ENCODE measurements at places on chromosomes 7 and 10.

DNA sequence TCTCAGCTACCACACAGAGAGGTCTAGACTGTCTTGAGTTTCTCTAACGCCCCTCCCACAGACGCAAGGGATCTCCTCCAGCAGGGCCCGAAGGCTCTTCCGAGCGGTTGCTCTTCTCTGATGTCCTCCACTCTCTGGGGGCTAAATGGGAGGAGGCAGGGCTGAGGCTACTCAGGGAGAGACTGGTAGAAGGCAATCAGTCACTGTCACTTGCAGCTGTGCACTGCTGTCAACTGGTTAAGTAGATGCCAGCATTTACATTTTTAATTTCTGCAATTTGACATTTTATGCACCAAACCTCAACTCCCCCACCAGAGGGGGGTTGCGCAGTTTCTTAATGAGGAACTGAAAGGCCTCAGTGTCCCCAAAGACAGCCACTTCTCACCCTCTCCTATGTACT lies 442.8 kb downstream of the PLXNA4 start:
- DNase-seq = no peak

- DNase-seq = no peak
These were observed 9.4 kb upstream of the ZWINT start for GRCh38 chr10:56370217-56371113.

DNA sequence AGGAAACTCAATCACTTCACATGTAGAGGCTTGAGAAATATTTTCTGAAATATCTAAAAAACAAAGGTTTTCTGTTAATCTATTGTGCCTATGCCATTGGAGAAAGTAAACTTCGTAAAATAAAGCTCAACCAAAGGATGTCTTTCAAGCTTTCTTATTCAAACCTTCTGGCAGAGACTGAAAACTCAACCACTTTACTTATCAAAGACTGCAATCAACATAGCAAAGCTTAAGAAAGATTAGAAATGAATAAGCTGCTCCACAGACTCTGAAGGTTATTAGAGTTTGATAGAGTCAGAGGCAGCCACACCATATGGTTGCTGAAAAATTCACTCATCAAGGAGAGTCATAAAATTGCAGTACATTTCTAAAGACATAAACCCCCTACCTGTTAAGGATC lies 245.8 kb upstream of the MEOX2 start:
- DNase-seq = no peak

DNA sequence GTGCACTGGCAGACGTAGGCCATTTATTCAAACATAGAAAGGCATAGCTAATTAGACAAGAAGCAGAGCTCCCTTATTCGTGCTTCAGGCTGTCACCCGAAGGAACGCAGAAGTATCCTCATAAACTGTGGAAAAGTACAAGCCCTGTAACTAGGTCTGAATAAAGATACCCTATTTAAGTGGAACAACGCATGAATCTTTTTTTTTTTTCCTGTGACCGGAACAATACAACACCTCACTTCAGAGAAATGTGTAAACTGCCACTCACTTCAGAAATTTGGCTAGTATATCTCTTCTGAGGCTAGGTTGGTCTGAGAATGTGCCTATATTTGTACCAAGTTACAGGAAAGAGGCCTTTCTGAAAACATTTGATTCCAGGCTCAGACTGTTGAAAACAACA lies 8.0 kb upstream of the CSTF2T start:
- no peak for DNase-seq

GRCh38 chr7:19056305-19056704 lies 61.1 kb downstream of the TWIST1 start:
- DNase-seq = no peak

DNA sequence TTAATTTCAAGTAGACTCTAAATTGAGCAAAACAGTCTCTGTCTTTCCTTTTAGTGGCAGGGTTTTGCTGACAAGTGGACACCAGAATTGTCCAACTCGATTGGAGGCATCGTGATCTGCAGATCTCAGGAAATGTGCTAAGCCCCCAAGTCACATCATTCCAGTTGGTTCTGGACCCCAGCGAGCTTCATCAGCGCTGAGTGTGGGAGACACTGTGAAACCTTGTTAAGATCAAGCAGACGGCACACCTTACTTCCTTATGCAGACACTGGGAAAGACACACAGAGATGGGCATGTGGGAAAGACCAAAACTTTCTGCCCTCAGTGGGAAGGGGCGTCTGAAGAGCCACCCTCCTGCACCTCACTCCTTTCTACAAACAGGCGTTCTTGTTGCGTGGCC lies 440.8 kb downstream of the GLRX3 start:
- DNase-seq = no peak

- DNase-seq = no peak
These were observed 406.7 kb downstream of the PARD3 start for GRCh38 chr10:34408381-34408780.

GRCh38 chr10:86400705-86401587 lies 34.4 kb upstream of the GRID1 start:
- DNase-seq = no peak

GRCh38 chr10:79627075-79627474 lies 16.3 kb downstream of the SFTPA1 start:
- no peak for DNase-seq

DNA sequence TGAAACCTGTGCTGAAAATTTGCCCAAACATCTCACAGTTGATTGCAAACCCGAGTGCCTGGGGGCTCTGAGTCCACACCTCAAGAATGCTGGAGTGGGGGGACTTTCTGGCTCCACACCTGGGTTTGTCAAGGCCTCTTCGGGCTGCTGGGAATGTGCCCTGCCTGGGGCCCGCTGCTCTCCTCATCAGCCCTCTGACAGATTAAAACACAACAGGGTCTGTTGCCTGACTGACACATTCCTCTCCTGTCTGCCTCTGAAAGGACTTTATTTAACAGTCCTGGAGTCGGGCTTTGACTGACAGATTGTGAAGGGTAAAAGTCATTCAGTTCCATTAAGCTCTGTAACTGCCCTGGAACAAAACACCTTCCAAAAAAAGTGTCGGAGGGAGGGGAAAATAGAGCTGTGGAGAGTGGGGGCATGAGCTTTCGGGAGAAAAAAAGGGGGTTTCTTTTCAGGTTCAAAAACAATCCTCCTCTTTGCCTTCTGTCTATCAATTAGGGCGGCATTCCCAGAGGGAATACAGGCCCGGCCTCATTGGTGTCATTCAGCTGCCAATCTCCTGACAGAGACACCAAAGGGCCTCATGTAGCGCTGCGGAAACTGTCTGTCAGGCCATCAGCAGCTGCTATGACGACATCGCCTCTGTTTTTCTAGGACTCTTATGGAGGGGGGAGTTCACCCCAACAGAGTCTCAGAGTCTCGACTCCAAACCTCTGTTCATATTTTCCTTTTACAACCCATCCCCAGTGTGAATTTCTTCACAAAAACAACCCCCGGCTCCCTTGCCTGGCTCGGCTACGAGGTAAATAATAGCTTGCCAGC lies 398.8 kb upstream of the NFE2L3 start:
- DNase-seq = no peak

DNA sequence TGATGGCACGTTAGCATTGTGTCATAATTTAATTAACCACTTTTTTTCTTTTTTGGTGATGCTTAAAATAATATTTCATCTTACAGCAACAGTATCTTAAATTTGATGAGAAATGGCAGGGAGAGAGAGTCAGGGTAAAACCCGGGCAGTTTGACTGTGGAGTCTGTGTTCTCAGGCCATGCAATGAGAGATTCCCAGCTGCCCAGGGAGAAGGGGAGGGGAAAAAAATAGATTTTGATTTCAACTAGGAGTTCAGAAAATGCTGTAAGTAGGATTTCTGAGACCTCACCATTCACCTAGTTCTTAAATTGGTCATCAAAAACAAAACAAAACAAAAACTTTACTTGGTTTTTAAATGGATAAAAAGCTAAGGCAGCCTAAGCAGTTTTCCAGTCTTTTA lies 37.4 kb upstream of the XPNPEP1 start:
- no peak for DNase-seq

DNA sequence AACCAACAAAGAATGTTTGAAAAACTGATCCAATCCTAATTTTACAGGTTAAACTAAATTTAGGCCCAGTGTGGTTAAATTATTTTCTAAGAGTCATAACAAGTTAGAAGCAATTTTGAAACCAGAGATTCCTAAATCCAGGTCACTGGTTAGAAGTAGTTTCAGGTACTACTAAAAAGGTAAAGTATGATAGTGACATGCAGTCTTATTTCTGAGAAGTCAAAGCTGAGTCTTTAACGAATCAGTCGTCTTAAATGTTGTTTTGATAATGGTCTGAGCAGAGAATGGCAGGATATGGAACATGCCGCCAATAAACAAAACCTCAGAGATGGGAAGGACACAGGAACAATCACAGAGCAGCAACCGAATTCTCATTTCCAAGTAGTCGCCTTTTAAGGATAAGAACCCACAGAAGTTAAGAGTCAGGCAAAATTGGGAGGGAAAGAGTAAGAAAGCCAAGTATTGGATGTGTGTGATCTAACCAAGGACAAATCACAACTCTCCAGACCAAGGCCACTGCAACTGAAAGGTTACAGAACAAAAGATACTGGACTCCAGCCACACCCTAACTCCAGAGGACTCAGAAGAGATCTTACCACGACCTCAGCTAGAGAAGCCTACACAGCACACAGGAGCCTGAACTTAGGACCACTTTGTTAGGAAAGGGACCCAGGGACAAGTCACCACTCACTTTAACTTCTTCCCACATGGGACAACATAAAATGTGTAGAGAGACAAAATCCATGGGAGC lies 19.7 kb downstream of the TMEM243 start:
- DNase-seq = no peak

DNA sequence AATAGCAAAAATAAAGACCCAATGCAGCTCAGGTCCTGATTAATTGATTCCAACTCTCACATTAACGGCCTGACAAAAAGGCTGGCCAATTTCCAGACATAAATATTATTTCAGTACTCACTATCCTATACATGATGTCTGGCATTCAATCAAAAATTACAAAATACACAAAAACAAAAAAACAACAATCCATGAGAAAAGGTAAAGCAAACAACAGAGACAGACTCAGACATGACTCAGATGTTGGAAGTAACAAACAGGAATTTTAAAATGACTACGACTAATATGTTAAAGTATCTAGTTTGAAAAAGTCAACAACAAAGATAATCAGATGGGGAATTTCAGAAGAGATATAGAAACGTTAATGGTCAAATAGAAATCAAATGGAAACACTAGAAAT lies 152.8 kb downstream of the AMPH start:
- DNase-seq = no peak

DNA sequence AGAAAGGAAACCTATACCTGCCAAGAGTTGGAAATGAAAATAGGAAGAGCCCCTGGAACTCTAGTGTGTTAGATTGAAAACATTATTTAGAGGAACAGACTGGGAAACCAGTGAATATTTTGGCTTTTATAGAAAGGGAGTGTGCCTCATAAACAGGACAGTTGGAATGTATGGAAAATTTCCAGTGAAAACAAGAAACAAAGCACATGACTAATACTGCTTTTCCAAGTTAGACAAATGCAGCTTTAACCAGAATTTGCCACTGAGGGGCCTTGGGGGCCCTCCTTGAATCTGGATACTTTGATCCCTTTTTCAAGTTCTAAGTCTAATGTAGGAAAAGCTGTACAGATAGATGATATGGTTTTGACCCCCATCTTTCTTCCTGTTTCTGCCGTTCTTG lies 21.2 kb downstream of the ITGB8 start:
- DNase-seq = no peak

DNA sequence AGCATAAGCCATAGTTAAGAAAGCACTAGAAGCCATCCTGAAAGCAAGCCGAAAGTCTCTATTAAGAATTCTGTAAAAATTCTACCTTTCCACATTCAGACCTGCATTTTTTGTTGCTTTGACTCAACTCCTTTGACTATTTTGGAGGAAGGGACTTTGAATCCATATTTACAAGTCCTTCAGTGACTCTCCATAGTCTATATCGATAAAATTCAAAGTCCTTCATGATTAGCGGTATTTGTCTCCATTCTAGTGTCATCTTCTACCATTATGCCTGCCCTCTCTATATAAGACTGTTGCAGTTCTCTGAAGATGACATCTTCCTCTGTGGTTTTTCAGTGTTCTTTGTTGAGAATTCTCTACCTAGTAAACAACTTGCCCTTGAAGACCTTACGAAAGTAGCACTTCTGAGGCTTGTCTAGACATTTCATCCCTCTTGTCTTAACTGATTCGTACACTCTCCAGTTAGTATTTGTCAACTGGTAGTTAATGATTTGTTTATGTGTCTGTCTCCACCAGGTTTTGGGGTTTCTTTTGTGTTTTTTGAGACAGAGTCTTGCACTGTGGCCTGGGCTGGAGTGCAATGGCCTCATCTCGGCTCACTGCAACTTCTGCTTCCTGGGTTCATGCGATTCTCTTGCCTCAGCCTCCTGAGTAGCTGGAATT lies 1.7 kb downstream of the CCSER2 start:
- DNase-seq = no peak

- DNase-seq = no peak
These were observed 4.3 kb downstream of the GCK start for GRCh38 chr7:44184873-44185446.

DNA sequence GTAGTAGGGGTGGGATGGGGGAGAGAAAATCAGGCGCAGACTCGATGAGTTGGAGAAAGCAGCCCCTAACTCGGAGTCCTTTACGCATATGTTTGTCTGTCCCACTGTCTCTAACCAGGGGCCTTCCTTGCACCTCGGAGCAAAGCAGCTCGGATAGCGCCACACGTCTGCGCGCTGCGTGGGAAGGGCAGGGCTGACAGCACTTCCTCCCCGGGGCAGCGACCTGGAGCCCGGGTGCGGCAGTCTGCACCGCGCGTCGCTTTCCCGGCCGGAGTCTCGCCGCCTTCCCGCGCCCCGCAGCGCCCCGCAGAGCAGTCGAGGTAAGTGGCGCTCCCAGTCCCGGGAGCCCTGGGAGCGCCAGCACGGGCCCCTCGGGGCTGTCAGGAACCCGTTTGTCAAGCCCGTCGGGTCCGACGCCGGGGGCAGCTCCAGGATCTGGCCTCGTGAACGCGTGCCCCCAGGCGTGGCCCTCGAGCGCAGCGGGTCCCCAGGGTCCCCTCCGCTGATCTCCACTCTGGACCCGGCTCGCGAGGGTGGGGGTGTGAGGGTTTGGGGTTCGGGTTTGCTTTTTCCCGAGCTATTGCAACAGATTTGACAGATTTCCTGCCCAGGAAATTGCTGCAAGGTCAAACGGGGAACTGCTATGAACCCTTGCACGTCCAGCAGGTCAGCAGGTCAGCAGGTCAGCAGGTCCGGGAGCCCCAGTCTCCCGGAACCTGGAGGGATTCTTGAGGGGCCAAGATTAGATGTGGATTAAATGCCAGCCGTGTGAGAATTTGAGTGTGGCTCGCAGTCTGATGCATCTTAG lies 597 bp downstream of the APBB1IP start:
- no peak for DNase-seq

GRCh38 chr10:73888514-73888913 lies 14.2 kb upstream of the CAMK2G start:
- DNase-seq = no peak

- no peak for DNase-seq
These were observed 133.4 kb upstream of the CSTF2T start for GRCh38 chr10:51832652-51833383.

- no peak for DNase-seq
These were observed 386.0 kb downstream of the KIF20B start for GRCh38 chr10:90087197-90088023.

- no peak for DNase-seq
These were observed 122.1 kb upstream of the BTBD16 start for GRCh38 chr10:122148876-122149560.

All from esophagus squamous epithelium (tissue), 5 donors.